ENCODE measurements at places on chromosomes 6 and 20. TPM values are rescaled to one million over a fixed set of nuclear protein-coding genes. Genes with fewer than 3 reads are reported as not detected.

GRCh38 chr6:23339268-23339667, 769.9 kb downstream of the HDGFL1 start:
- no peak for DNase-seq

DNA sequence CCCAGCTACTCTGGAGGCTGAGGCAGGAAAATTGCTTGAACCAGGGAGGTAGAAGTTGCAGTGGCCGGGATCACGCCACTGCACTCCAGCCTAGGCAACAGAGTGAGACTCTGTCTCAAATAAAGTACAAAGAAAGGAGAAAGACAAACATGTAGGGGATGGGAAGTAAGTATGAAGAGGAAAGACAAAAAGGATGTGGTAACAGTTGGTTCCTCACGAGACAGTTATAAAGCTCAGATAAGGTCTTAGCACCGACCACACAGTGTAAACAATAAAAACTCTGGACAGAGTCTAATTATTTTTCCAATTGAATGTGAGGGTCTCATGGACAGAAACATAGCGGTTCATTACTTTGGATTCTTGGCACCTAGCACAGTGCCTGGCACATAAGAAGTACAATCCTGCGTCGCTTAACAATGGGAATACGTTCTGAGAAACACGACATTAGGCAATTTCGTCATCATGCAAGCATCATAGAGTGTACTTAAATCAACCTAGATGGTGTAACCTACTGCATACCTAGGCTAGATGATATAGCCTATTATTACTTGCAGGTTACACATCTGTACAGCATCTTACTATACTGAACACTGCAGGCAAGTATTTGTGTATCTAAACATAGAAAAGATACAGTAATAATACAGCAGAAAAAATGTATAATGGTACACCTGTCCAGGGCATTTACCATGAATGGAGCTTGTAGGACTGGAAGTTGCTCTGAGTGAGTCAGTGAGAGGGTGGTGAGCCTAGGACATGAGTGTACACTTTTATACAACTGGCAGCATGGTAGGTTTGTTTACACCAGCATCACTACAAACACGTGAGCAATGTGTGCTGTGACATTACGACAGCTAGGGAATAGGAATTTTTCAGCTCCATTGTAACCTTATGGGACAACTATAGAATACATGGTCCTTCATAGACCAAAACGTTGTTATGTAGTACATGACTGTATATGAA, 38.2 kb downstream of the MBOAT1 start:
- no peak for DNase-seq

The WFDC2 gene
- 182 TPM for polyA plus RNA-seq

The SLC17A3 gene
- polyA plus RNA-seq = 1.2 TPM

All from renal cortex interstitium (tissue), 15 donors.